Activated naive CD8-positive, alpha-beta T cell treated with anti-CD3 and anti-CD28 coated beads for 36 hours (primary cell): ENCODE measurements at places on chromosomes 1 and 21. TPM values are rescaled to one million over a fixed set of nuclear protein-coding genes. Genes with fewer than 3 reads are reported as not detected.

- DNase-seq: no peak
These were observed 145.6 kb downstream of the NFIA start for GRCh38 chr1:61227857-61228550.

DNA sequence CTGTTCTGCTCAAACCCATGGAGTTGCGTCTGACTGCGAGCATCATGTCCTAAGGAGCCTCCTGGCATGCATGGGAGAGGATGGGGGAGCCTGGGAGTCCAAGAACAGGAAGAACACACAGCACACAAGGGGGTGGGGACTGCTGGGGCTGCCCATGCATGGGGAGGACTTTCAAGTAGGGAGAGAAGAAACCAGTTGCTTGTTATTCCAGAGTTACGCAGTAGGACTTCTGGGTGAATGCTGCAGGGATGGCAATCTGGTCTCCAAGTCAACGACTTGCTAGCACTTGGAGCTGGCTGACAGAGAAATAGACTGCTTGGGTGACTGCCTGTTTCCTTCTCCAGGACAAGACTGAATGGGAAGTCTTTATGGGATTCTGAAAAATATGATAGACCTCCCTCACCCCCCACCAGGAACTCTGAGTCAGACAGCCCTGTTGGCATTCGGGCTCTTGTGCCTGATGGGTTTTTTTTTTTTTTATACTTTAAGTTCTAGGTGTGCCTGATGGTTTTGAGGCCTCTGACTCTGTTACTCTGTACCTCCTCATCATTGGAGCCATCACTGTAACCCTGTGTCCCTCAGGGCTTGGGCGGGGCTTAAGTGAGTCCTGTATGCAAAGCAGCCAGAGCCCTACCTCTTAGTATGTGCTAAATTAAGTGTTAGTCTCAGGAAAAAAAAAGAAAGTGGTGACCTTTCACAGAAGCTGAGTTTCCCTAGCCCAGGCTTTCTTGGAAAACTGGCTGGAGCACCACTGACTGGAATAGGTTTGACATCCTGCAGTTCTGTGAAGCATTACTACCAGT, 30.3 kb downstream of the MAP3K21 start:
- DNase-seq: no peak

DNA sequence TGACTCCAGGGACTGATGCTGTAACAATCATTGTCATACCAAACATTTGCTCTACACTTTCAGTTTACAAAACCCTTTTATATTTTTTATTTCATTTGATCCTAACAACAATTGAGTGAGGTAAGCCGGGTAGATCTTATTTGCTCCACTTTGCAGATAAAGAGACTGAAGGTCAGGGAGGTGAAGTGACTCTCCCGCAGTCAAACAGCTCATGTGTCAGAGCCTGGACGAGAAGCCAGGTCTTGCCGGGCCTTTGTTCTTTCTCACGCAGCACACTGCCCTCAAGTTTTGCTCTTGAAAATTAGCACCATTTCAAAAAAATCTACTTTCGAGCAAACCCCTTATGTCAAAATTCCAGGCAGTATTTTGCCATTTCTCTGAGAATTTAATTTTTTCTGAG, 65.2 kb downstream of the CD247 start:
- no peak for DNase-seq

GRCh38 chr1:175841738-175842187, 98.4 kb upstream of the TNR start:
- DNase-seq: no peak

Gene KCNH1
- total RNA-seq: not detected

Gene FAM163A
- not detected for total RNA-seq

Gene ADORA3
- not detected for total RNA-seq

Gene OR2T11
- total RNA-seq: not detected
